ENCODE measurements at places on chromosomes 5 and 9.
A peak's percentile ranks its signal among the peaks of the same experiment; 100 is the strongest.

DNA sequence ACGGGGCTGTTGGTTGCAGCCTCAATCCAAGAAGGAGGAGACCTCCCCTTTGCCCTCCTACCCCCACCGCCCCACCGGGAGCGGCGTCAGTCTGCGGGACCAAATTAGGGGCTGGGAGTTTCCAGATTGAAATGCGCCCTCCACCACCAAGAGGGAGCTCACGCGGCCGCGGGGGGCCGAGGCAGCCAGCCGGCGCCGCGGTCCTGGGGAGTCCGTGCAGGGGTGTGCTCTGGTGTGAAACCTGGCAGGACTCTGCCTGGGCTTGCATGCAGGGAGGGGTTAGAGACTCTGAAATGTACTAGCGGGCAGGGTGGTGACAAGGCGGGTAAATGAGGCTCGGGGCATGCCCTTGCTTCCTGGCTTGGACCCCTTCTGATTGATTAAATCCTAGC lies 989 bp upstream of the FBN2 start:
- no peak for DNase-seq

DNA sequence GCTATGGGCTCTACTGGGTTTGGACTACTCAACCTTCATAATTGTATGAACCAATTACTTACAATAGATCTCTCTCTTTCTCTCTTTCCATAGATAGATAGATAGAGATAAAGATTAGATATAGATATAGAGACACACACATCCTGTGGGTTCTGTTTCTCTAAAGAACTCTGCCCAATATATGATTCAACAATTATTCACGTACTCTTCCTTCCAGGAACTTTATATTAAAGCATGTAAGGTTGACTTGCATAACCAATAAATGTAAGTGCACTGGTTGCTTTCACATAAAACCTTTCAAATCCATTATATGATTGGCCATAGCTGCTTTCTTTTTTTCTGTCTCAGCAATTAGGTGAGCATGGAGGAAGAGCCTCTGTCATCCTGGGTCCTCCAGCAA lies 46.7 kb upstream of the CDH18 start:
- no peak for DNase-seq

DNA sequence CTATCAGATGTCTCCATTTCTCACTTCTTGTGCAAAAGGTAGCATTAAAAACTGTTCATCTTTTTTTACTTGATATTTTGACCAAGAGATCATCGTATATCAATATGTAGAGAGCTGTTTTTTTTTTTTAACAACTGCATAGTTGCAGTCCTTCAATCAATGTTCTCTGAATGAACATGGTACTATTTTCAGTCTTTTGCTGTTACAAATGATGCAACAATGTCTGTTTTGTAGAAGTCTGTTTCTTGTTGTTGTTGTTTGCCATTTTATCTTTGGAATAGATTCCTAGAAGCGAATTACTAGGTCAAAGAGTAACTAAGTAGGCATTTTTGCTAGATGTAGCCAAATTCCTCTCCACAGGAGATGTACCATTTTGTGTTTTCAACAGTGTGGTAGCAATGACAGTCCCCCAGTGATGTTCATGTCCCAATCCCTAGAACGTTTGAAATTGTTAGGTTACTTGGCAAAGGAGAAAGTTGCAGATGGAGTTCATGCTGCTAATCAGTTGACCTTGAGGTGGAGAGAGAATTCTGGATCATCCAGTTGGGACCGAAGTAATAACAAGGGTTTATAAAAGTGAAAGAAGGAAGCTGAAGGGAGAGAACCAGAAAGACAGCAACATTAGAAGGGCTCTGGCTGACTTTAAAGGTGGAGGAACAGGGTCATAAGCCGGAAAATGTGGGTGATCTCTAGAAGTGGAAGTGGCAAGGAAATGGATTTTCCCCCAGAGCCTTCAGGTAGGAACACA lies 6.3 kb downstream of the MTREX start:
- no peak for DNase-seq

- no peak for DNase-seq
These were observed 4.2 kb downstream of the CTXN3 start for GRCh38 chr5:127652952-127653611.

DNA sequence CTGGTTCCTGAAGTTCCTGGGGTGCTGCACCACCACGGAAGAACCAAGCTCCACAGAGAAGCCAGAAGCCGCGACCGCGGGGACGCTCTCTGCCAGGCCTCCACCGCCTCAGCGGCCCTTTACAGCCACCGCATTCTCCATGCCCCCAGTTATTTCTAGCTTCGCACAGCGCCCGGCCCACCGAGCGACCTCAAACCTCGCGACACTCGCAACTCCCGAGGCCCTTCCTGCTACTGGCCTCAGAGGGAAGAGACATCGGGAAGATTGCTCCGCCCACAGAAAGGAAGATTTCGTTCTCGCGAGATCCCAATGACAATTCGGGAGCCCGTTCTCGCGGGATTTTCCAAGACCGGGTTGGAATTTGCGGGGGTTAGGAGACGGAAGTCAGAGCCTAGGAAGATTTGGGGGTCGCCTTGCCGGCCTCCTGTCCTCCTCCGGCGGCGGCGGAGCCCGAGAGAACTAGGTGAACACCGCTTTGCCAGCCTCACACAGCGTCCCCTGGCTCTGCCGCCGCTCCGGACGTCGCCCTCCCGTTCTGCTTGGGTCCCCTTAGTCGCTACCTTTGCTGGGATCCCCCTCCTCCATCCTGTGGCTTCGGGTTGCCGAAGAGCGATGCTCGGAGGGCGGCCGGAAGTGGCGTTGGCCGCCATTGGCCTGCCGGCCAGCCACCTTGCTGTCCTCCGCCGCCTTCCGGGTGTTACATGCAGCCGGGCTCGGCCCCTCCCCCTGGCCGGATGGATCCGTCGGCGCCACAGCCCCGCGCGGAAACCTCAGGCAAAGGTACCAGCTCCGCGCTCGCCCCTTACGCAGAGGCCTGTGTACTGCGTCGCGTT lies at the start of gene ERCC6L2:
Gene ERCC6L2 (plus strand): TSS at position 387 of the 833 bp plus-strand sequence. CDS start 348 bp downstream, at position 735.
- peak; percentile 94 for DNase-seq

- peak; percentile 19 for DNase-seq
These were observed 600 bp downstream of the ENC1 start for GRCh38 chr5:74639807-74640449.

DNA sequence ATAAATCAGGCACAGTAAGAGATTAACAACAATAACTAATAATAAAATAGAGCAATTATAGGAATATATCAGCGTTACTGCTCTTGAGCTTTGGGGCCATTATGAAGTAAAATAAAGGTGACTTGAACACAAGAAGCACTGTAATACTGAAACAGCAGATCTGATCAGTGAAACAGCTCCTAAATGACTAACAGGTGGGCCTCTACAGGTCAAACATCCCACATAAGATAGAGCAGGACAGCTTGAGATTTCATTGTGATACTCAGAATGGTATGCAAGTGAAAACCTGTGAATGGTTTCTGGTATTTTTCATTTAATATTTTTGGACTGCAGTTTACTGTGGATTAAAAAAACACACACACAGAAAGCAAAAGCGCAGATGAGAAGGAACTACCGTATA lies 24.0 kb upstream of the MAP3K1 start:
- no peak for DNase-seq

DNA sequence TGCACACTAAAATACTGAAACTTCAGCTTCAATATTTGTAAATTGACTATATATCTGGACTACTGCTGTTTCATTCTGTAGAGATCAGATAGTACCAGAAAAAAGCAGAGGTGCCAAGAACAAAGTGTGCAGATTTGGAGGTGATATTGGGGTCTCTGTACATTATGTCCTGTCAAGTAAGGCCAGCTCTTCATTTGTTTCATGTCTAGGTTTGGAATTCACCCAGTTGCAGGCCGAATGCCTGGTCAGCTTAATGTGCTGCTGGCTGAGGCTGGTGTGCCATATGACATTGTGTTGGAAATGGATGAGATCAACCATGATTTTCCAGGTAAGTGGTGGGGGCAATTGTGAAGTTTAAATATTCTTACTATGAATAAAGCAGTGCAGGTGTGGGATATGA lies 96.9 kb downstream of the NNT start:
- no peak for DNase-seq

- no peak for DNase-seq
These were observed 299.5 kb downstream of the MEF2C start for GRCh38 chr5:88583471-88583870.

- no peak for DNase-seq
These were observed 52.4 kb downstream of the MRPL36 start for GRCh38 chr5:1747079-1747802.

GRCh38 chr9:84170521-84171141 lies 169.9 kb downstream of the SLC28A3 start:
- no peak for DNase-seq

DNA sequence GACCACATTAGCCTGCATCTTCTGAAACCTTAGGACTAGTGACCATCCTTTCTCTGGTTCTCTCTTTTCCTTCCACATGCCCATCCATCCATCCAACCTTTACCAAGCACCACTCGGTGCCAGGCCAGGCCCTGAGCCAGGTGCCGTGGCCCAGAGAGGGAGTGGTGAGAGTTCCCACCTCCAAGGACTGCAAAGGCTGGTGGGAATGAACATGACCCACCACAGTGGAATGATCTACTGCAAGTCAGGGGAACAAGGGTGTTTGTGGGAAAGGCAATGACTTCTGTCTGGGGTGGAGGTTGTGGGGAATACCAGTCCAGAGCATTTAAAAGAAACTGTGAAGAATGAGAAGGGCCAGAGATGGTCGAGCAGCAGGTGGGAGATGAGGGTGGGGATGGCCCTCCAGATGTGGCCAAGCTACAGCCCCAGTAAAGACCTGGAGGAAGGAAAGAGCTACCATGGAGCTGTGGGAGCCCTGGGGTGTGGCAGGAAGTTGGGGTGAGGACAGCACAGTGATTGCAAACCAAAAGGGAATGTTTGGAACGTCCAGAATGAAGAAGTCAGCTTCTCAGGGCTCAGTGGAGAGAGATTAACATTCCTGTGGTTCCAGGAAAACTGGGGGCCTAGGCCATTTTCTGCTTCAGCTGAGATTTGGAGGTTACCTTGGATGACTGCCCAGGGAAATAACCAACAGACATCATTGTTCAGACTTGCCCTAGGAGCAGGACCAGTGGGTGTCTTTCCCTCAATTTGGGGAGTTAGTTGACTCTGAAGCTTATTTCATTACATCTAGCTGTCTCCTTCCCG lies 30.7 kb upstream of the CORO2A start:
- DNase-seq: no peak

GRCh38 chr5:77806213-77806843 lies 30.2 kb upstream of the TBCA start:
- DNase-seq: no peak

DNA sequence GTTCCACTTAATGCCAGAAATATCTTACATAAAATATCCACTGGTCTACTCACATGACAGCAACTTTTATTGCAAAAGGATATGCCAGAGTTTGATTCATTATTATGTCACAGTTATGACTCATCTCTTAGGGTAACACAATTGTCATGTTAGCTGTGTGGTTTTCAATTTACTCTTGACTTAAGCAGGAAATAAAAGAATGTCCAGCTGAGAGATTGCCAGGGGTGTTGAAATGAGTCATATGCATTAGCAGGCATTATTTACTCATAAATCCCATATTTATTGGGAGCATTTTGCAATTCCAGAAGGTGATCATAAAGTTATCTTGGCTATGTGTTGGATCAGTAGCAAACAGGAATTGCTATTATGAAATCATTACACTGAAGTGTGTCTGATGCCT lies 1164.6 kb upstream of the CDH18 start:
- DNase-seq: no peak

DNA sequence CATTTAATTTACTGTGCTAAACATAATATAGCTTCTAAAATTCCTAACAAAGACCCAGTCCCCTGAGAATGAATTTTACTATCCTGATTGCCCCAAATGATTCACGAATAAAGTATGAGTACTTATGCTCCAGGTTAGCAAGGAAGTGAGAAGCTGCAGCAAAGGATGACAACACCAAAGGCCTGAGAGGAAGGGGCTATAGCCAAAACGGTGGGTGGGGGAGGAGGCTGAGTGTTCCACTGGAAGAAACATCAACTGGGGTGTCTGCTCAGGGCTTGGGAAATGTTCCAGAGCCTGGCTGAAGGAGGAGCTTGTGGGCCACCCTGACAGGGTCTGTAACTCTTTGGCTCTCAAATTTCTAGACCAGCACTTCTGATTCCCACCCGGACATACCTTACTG lies 157.3 kb downstream of the ADAMTS12 start:
- no peak for DNase-seq

DNA sequence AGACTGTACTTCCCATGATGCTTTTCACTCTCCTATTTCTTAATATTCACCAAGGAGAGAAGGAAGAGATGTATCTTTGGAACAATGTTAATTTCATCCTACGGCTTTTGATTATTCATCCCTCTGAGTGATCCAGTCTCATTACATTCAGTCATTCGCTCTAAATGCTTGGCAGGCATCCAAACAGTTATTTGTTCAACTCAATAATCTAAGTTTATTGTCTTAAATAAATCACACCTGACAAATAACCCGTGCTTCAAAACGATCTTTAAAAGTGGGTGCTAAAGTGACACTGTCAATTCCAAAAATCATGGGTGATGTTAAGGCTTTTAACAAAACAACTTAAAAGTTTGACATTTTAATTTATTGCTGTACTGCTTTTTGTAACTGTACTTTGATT lies 233.1 kb downstream of the RASEF start:
- no peak for DNase-seq

- no peak for DNase-seq
These were observed 37.2 kb downstream of the HEXB start for GRCh38 chr5:74722271-74722670.

- DNase-seq: no peak
These were observed 2032.6 kb downstream of the MAT2B start for GRCh38 chr5:165538065-165538464.

GRCh38 chr9:124593200-124593599 lies 86.0 kb upstream of the NR5A1 start:
- no peak for DNase-seq

- DNase-seq: no peak
These were observed 44.4 kb downstream of the RFK start for GRCh38 chr9:76349865-76350264.

DNA sequence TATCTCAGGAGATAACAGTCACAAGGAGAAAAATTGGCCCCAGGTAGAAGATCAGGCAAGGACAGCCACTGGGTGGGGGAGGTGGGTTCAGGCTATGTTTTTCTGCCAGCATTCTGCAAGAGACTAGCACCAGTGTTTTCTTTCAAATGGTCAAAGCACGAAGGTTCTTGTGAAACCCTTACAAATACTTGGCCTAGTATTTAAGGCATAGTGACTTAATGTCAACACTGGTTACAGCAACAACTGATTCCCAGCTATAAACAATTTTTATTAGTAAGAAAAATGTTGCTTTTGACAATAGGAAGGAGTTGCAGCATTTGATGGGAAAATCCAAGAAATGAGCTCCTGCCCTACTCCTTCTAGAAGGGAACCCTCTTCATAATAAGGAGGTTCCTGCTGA lies 349.6 kb downstream of the SLIT3 start:
- no peak for DNase-seq

Data from stimulated activated CD4-positive, alpha-beta T cell treated with anti-CD3 and anti-CD28 coated beads, Interleukin-15, amount 100 ng/mL, for 48 hours (primary cell).